ENCODE measurements at places on chromosomes 12 and 14.

DNA sequence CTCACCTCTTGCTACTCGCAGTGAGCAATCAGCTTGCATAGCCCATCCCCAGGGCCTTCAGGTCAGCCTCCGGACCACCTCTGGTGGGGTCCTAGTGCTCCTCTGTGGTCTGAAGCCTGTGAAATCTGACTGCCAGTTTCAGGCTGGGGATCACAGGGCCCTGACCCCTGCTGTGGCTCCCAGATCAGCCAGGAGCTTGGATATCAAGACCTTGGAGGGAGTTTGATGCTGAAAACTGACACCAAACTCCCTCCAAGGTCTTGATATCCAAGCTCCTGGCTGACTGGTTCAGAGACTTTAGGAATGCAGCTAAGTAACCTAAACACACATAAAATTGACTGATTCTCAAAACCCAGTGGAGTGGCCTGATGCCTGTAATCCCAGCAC, 19.8 kb upstream of the DHRS4 start:
- no peak for DNase-seq

- no peak for DNase-seq
Observed at GRCh38 chr12:11771895-11772502, 122.5 kb downstream of the ETV6 start.

DNA sequence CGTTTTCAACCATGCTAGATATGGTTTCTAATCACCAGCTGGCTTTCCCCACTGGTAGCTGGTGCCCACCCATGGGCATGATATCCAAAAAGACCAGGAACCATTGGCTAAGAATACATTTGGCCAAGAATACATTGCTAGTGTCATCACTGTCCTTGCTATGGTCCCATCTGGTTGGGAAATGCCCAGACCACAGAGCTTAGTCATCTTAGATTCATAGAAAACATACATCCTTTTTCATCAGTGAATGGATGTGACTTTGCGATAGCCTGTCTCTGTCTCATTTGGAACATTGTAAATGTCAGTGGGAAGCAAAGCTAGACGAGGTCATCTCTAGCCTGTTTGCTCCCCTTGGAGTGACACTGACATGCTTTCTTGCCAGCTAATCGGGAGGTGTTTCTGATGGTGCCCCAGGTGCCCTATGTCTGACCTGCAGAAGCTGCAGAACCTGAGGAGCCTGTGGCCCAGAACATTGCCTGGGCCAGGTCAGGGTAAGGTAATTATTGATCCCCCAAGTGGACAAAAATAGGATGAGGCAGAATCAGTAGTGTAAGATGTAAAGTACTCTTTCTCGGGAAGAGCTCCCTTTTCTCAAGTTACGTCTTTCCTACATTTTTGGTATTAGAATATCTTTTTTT, 194.8 kb downstream of the SLC41A2 start:
- no peak for DNase-seq

DNA sequence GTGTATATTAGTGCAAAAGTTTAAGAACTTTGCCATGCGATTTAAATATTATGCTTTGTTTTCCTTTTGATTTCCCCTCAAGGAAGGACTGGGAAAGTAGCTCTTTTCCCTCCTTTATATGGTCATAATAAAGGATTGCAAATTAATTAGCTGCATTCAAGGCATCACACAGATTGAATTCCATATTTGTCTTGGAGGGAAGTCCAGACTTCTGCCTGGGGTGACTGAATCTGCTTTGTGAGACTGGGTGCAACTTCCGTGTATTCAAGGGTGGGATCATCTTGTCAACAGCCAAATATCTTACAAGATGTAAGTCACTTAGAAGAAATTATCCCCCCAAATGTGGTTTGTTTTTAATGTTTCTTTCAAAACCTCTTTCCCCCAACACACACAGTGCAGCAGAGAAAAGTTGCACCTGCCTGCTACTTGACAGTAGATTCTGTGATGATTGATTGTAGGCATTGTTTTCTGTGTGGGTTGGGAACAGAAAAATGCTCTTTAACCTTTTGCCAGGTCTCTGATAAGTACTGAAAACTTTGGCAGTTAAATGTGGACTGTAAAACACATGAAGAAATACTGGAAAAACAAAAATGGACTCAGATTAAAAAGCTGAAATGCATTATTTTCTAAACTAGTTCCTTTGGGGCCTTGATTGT, 28.4 kb downstream of the STK38L start:
- no peak for DNase-seq

GRCh38 chr12:102568276-102568675, 87.9 kb upstream of the IGF1 start:
- no peak for DNase-seq

All from activated naive CD4-positive, alpha-beta T cell treated with Interleukin-2 at 50 U/mL for 16 hours (primary cell).